ENCODE measurements at places on chromosomes 16 and 17.

- H3K4me3 ChIP-seq: no peak overlapping the region
- no peaks in the 10 kb centered on the region for H3K36me3 ChIP-seq
- DNase-seq: no peak
- H3K27ac ChIP-seq: no peak overlapping the region
These were observed 180.2 kb downstream of the MSI2 start for GRCh38 chr17:57436565-57436964.

GRCh38 chr17:46195217-46195855 lies 2.1 kb upstream of the KANSL1 start:
- H3K4me1 ChIP-seq: peaks cover 28% of the 10 kb centered on the region
- no peaks in the 10 kb centered on the region for H3K36me3 ChIP-seq
- H3K4me3 ChIP-seq: no peak overlapping the region
- H3K27ac ChIP-seq: peak overlapping the region; percentile 100
- H3K27me3 ChIP-seq: no peaks in the 10 kb centered on the region

DNA sequence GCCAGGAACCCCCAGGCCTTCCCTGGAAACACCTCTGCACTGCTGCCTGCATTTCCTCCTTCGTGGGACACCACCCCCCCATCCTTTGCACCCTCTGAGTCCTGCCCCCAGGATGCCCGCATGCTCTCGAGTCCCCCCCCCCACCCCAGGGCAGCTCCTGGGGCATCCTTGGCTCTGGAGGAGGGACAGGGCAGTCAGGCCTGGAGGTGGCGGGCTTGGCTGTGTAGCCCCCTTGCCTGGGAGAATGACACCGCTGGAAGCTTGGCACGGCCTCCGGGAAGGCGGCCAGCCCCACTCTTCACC lies 98.9 kb upstream of the GSE1 start:
- DNase-seq: peak; percentile 50
- H3K4me3 ChIP-seq: no peak overlapping the region
- H3K27ac ChIP-seq: peak overlapping the region; percentile 58
- no peaks in the 10 kb centered on the region for H3K27me3 ChIP-seq
- no peaks in the 10 kb centered on the region for H3K36me3 ChIP-seq

GRCh38 chr17:53141280-53141679 lies 681.4 kb upstream of the KIF2B start:
- no peak overlapping the region for H3K27ac ChIP-seq
- no peaks in the 10 kb centered on the region for H3K4me1 ChIP-seq
- DNase-seq: no peak
- H3K36me3 ChIP-seq: no peaks in the 10 kb centered on the region

Data from transverse colon (tissue), 4 donors.